ENCODE measurements at places on chromosomes 13 and 19. TPM values are rescaled to one million over a fixed set of nuclear protein-coding genes. Genes with fewer than 3 reads are reported as not detected.

DNA sequence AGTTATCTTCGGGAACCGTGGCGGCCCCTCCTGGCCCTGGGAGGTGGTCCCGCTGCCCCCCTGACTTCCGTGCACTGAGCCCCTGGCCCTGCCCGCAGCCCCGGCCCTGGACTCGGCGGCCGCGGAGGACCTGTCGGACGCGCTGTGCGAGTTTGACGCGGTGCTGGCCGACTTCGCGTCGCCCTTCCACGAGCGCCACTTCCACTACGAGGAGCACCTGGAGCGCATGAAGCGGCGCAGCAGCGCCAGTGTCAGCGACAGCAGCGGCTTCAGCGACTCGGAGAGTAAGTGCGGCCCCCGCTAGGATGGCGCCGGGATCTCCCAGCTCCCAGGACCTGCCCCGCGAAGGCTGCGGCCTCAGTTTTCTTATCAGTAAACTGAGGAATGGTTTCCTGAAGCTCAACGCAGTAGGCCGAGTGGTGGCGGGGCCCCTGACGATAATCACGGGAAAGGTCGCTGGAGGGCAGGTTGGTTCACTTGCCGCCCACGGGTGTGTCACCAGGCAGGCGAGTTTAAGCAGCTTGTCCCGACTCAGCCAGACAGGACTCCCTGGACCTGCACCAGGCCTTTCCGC lies 924 bp downstream of the RGCC start:
- H3K4me1 ChIP-seq = no peaks in the 10 kb centered on the region
- no peak overlapping the region for H3K27ac ChIP-seq
- no peaks in the 10 kb centered on the region for H3K27me3 ChIP-seq
- H3K4me3 ChIP-seq = peak overlapping the region; percentile 32
- H3K36me3 ChIP-seq = no peaks in the 10 kb centered on the region

- DNase-seq = peak; percentile 90
- no peak overlapping the region for H3K27ac ChIP-seq
- no peaks in the 10 kb centered on the region for H3K27me3 ChIP-seq
- H3K4me1 ChIP-seq = no peaks in the 10 kb centered on the region
- no peak overlapping the region for H3K4me3 ChIP-seq
Measured at GRCh38 chr19:1853295-1854038, 5.2 kb upstream of the REXO1 start.

- H3K27me3 ChIP-seq = no peaks in the 10 kb centered on the region
- no peak overlapping the region for H3K27ac ChIP-seq
- H3K4me1 ChIP-seq = no peaks in the 10 kb centered on the region
- no peak for DNase-seq
- no peaks in the 10 kb centered on the region for H3K36me3 ChIP-seq
Measured at GRCh38 chr13:66859934-66860877, 369.9 kb downstream of the PCDH9 start.

DNA sequence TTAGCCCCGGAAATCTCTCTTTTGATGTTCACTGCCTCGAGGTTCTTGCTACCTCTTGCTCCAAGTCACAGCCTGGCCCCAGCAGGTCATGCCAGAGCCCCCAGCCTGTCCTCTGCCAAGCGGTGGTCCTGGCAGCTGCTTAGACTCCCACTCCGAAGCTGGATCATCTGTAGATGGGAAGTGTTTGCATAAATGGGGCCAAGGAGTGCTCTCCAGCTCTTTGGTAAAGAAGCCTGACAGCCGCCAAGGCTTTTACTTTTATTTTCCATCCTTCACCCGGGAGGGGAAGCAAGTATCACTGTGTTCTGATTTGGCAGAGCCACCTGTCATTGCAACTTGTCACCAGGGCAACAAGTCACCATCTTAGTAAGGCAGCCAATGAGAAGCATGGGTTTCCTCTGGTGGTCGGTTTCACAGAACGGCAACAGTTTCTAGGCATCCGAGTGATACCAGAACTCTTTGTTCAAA lies 10.6 kb upstream of the RETN start:
- no peaks in the 10 kb centered on the region for H3K27me3 ChIP-seq
- H3K27ac ChIP-seq = no peak overlapping the region

DNA sequence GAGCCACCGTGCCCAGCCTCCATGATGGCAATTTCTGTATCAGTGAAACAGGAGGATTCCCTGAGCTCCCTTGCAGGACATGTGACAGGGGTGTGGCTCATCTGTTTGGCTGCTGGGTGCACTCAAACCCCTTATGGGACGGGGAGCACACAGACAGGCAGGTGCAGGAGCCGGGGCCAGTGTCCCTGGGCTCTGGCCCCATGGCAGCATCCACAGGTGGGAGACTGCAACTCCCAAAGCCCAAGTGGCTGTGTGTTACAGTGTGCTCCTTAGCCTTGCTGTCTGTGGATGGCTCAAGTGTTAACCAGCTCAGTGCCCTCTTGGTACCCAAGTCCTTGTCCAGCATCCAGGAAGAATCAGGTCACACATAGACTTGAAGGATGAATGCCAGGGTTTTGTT lies 14.6 kb downstream of the MBD3L1 start:
- no peaks in the 10 kb centered on the region for H3K4me1 ChIP-seq
- DNase-seq = no peak
- no peak overlapping the region for H3K4me3 ChIP-seq
- H3K27me3 ChIP-seq = no peaks in the 10 kb centered on the region

GRCh38 chr19:3012621-3013262 lies 16.3 kb downstream of the TLE2 start:
- H3K27me3 ChIP-seq = no peaks in the 10 kb centered on the region
- H3K4me3 ChIP-seq = no peak overlapping the region
- H3K36me3 ChIP-seq = no peaks in the 10 kb centered on the region
- H3K4me1 ChIP-seq = no peaks in the 10 kb centered on the region
- H3K27ac ChIP-seq = no peak overlapping the region

DNA sequence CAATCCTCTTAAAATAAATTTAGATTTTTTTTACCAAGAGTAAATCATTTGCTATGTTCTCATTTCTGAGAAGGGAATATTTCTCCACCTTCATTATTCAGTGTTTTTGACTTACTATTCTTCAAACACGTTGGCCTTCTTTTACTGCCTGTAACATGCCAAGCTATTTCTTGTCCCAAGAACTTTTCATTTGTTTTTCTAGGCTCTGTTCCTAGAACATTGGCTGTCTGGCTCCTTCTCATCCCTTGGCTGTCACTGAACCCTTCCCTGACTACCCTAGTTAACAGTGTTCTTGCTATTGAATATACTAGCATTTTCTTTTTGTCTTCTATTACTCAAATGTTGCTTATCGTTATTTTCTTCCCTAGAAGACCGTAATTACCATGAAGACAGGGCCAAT lies 248.1 kb downstream of the ITGBL1 start:
- peaks cover 5% of the 10 kb centered on the region for H3K4me1 ChIP-seq
- peaks cover 5% of the 10 kb centered on the region for H3K36me3 ChIP-seq
- no peak overlapping the region for H3K27ac ChIP-seq
- no peak for DNase-seq
- H3K27me3 ChIP-seq = no peaks in the 10 kb centered on the region

- H3K4me1 ChIP-seq = no peaks in the 10 kb centered on the region
- no peak overlapping the region for H3K27ac ChIP-seq
- no peak for DNase-seq
Measured at GRCh38 chr13:82898586-82898985, 983.7 kb downstream of the SLITRK1 start.

DNA sequence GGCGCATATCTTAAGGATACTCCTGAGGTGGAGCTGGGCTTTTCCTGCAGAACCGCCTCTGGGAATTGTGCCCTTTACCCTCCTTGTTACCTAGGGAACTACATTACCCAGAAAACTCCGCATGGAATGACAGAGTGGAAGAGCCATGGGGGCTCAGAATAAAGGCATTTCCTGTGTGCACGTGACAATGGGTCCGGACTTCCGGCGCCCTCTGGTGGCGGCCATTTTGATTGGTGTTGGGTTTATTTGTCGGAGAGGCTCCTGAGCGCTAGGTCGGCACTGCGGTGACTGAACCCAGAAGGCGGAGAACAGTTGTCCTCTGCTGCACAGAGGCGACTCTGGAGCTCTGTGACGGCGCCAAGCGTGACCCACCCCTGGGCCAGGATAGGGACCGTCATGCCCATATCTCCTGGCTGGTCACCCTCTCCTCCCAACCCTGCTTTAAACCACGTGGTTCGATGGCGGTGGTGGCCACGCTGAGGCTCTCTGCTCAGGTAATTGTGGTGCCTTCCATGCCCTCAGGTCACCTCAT lies at the start of gene ZNF587B:
Gene ZNF587B, plus strand, starts transcription at position 229 of the 532 bp plus-strand sequence. Its CDS starts 230 bp downstream, at position 459.
- peak within 1 kb of the TSS; percentile 17 for H3K4me3 ChIP-seq
- no peaks in the 10 kb centered on the region for H3K27me3 ChIP-seq
- no peaks in the 10 kb centered on the region for H3K4me1 ChIP-seq
- peak; percentile 80 for DNase-seq

DNA sequence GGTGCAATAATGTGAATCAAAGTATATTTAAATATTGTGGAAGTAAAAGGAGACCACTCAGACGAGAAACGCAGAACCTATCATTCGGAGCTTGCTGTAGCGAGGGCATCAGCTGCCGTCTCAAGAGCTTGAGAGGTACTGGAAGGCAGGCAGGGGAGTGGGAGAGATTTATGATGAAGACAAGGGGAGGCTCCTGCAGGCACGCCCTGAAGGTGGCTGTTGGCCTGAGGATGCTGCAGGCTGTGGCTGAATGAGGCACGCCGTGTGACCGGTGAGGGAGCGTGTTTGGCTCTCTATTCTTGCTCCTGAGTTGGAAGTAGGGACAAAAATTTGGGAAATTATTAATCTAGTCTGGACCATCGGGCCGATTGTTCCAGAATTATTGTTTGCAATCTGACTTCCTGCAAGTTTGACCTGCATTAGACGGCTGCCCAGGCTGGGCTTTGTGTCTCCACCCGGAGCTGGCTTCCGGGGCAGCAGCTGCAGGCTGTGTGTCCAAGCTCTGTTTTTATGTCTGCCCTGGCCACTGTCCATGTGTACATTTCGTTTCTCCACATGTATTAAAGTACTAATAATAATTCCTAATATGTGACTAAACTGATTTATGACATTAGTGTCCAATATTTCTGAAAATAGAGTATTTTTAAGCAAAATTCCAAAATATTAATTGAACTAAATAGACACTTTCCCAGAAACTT lies 91.1 kb upstream of the ANKRD10 start:
- H3K36me3 ChIP-seq = no peaks in the 10 kb centered on the region
- no peak overlapping the region for H3K4me3 ChIP-seq
- peak overlapping the region; percentile 16 for H3K27ac ChIP-seq

- no peak for DNase-seq
- H3K27me3 ChIP-seq = no peaks in the 10 kb centered on the region
- no peaks in the 10 kb centered on the region for H3K4me1 ChIP-seq
- H3K27ac ChIP-seq = no peak overlapping the region
Measured at GRCh38 chr13:79455331-79455730, 25.6 kb upstream of the NDFIP2 start.

DNA sequence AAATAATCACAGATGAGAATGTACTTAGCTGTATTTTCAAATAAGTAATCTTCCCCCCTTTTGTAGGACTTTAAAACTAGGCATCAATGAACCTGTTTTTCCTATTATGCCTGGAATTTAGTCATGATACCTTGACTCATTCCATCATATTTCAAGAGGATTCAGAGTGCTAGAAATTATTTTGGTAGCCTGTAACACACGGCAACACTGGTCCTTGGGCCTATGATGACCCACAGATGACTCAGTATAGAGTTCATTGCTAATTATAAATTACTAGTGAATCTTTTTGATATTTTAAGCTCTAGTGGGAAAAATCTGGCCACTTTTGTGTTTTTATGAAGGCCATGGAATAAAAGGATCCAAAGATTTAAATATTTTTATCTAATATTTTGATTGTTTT lies 26.0 kb upstream of the GARRE1 start:
- H3K36me3 ChIP-seq = peaks cover 5% of the 10 kb centered on the region
- H3K27me3 ChIP-seq = no peaks in the 10 kb centered on the region
- H3K4me1 ChIP-seq = no peaks in the 10 kb centered on the region
- no peak overlapping the region for H3K27ac ChIP-seq

GRCh38 chr13:21365574-21365973 lies 93.5 kb downstream of the ZDHHC20 start:
- H3K4me1 ChIP-seq = no peaks in the 10 kb centered on the region
- H3K27me3 ChIP-seq = no peaks in the 10 kb centered on the region
- no peak overlapping the region for H3K27ac ChIP-seq
- no peak overlapping the region for H3K4me3 ChIP-seq
- H3K36me3 ChIP-seq = no peaks in the 10 kb centered on the region
- no peak for DNase-seq

- no peak overlapping the region for H3K27ac ChIP-seq
- H3K27me3 ChIP-seq = no peaks in the 10 kb centered on the region
- H3K4me3 ChIP-seq = no peak overlapping the region
- H3K4me1 ChIP-seq = no peaks in the 10 kb centered on the region
Measured at GRCh38 chr19:11423791-11424181, 4.7 kb upstream of the RGL3 start.

GRCh38 chr13:99439048-99439447 lies 62.2 kb upstream of the TM9SF2 start:
- no peaks in the 10 kb centered on the region for H3K27me3 ChIP-seq
- H3K36me3 ChIP-seq = no peaks in the 10 kb centered on the region
- no peak overlapping the region for H3K4me3 ChIP-seq
- H3K4me1 ChIP-seq = no peaks in the 10 kb centered on the region
- H3K27ac ChIP-seq = no peak overlapping the region
- DNase-seq = no peak

GRCh38 chr13:30690282-30691188 lies 44.8 kb upstream of the ALOX5AP start:
- no peak overlapping the region for H3K27ac ChIP-seq
- no peaks in the 10 kb centered on the region for H3K4me1 ChIP-seq
- H3K27me3 ChIP-seq = no peaks in the 10 kb centered on the region
- H3K36me3 ChIP-seq = no peaks in the 10 kb centered on the region
- DNase-seq = peak; percentile 77
- peak overlapping the region; percentile 47 for H3K4me3 ChIP-seq

DNA sequence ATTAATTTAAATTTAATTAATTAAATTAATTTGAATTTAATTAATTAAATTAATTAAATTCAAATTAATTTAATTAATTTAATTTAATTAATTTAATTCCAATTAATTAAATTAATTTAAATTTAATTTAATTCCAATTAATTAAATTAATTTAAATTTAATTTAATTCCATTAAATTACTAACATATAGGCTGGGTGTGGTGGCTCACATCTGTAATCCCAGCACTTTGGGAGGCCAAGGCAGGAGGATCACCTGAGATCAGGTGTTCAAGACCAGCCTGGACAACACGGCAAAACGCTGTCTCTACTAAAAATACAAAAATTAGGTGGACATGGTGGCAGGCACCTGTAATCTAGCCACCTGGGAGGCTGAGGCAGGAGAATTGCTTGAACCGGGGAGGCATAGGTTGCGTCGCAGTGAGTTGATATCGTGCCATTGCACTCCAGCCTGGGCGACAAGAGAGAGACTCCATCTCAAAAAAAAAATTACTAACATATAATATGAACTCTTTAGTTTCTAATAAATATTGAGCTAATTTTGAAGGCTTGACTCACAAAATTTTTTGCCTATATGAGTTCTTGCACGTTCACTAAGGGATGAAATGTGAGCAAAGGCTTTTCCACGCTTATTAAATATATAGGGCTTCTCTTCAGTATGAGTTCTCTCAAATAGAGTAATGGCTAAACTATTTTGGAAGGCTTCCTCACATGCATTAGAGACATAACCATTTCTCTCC lies 9.0 kb upstream of the USP29 start:
- no peak overlapping the region for H3K4me3 ChIP-seq
- no peaks in the 10 kb centered on the region for H3K36me3 ChIP-seq
- H3K4me1 ChIP-seq = no peaks in the 10 kb centered on the region

The GRK1 gene
- total RNA-seq = 0.10 TPM

The ALOX5AP gene
- 37.7 TPM for total RNA-seq

The FXYD3 gene
- 1.2 TPM for total RNA-seq

The DNASE2 gene
- total RNA-seq = 26.8 TPM

The IQCN gene
- 8.1 TPM for total RNA-seq

The ARHGEF7 gene
- 124 TPM for total RNA-seq

The PCSK4 gene
- not detected for total RNA-seq

The GPC5 gene
- 1.5 TPM for total RNA-seq
